AG08395 (cell line): ENCODE measurements at places on chromosomes 1 and 21.

DNA sequence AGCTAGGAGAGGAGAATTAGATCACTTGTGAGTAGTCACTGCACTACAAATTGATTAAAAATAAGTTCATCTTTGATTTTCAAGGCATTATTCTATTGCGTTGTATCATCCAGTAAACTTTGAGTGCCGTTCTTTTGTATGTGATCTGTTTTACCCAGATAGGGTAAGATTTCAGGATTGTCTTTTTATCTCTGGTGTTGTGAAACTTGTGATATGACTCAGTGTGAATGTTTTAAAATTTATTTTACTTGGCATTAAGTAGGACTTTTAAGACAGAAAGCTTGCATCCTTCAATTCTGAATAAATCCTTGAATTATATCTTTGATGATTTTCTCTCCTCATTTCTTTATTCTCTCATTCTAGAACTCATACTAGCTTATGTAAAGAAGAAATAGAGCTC lies 93.3 kb upstream of the ADAMTS5 start:
- no peak for DNase-seq

GRCh38 chr1:229466887-229467286 lies 33.0 kb upstream of the ACTA1 start:
- no peak for DNase-seq

- peak; percentile 82 for DNase-seq
Observed at GRCh38 chr1:118158924-118159323, 26.1 kb downstream of the SPAG17 start.

DNA sequence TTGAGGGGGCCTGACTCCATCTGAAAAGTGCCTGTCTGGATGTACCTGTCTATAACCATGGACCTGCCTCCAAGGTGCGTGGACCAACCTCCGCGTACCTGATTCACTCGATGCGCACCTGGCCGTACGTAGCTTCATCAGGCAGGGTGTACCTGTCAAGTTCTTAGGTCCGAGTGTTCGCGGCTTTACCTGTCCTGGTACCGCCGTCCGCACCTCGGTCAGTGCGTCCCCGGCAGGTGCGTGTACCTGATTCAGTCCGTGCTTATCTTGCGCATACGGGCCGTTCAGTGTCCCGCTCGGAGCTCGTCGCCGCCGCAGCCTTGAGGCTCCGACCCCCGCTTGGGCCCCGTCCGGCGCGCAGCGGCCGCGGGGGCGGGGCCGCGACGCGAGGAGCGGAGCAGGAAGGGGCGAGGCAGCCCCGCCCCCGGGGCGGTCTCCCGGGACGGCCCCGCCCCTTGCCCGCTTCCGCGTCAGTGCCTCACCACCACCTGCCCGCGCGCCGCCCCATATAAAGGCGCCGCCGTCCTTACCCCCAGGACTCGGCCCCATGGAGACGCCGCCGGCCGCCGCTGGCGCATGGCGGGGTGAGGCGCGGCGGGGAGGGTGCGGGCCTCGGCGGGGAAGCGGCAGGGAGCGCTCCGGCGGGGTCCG lies at the start of gene ZC3H12A:
Gene ZC3H12A (plus strand): TSS at position 535 of the 651 bp plus-strand sequence. CDS start 917 bp downstream, outside the sequence.
- peak; percentile 97 for DNase-seq

DNA sequence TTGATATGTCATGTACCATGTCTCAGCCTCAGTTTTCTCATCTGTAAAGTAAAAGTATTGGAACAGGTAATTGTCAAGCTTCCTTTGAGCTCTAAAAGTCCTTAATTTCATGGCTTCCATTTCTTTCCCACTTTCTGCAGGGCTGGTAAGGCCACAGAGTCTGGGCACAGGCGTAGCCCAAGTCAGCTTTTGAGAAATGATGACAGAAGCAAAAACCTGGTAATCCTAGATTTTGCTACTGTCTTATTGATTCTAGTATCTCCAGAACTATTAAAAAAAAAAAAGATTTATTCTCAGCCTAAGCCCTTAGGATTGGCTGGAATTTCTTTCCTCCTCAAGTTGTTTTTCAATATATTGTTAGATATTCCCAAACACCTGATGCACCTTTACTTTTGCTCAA lies 31.3 kb downstream of the PLXNA2 start:
- no peak for DNase-seq

DNA sequence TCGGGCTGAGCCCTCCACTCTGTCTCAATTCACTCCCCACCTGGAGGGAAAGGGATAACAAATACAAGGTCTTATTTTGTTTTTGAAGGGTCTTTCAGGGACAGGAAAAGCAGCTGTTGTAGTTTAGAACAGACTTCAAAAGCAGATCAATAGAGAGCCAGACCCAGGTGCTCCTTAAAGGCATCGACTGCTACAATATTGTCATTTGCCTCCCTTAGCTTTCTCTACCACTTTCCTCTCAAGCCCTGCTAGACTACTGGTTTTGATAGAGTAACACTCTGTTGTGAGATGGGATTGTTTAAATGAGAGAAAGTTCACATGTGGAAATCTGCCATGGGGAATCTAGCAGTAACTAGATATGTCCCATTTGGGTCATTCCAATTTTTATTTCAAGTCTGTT lies 24.0 kb downstream of the RGS7 start:
- DNase-seq, result no peak

DNA sequence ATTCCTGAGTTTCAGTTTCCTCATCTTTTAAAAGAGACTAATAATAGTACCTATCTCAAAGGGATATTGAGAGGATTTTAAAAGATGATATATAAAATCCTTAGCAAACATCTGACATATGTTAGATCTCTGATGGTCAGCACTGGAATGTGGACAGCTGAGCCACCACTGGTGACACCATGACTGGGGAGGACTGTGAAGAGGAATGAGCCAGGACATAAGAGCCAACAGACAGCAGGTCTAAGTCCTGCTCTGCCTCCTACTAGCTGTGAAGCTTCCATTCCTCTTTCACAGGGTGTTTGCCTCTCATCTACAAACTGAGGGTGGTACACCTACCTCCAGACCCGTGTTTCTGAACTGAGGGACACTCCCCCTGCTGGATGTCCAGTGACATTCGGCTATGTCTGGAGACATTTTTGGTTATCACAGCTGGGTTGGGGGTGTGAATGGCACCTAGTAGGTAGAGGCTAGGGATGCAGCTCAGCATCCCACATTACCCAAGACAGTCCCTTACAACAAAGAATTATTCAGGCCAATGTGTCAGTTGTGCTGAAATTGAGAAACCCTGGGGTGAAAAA lies 109.1 kb upstream of the OLIG2 start:
- no peak for DNase-seq

GRCh38 chr1:96634883-96635282 lies 86.7 kb upstream of the PTBP2 start:
- DNase-seq, result no peak

GRCh38 chr1:99370476-99370875 lies 106.2 kb downstream of the PLPPR4 start:
- DNase-seq, result no peak

DNA sequence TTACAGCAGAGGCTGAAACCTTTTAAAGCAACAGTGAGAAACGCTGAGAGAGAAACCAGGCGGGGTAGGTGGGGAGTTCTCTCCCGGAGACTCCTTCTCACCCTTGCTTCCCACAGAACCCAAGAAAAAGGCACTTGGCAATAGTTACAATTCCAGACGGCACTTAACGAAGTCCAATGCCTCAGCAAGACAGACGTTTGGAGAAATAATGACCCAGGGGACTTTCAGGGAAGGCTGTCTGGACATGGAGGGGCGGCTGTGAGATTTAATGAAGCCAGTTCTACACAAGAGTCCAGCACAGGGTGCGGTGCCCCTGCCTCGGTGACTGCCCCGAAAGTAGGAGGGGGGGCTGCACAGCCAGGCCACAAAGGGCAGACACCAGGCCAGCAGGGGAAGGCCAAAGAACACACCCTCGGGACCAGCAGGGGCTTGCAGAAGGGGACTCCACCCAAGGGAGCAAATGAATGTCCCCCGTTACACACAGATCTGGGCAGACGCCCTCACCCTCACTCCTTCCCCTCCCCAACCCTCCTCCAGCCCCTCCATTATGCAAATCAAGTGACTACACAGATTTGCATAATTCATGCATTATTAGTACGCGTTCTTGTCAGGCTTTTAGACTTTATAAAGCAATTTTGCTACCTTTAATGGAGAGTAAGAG lies 26.3 kb downstream of the KCNN3 start:
- no peak for DNase-seq

GRCh38 chr1:205983925-205984725 lies 19.1 kb downstream of the RAB7B start:
- DNase-seq, result peak; percentile 74

DNA sequence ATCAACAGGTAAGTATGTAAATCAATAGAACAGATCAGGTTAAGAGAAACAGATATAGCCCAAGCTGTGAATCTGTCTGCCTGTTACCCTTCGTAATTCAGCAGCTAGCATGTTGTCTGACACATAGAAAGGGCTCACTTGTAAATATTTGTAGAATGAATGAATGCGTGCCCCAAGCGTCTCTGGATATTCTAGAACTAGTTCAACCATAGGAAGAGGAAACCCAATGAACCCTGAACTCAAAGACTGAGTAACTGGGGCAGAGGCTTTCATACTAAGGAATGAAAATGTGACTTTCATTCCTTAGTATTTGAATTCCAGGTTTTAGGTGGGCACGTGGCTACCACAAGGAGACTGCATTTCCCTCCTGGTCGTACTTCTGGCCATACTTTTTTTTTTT lies 60.1 kb upstream of the SMYD2 start:
- DNase-seq, result no peak

DNA sequence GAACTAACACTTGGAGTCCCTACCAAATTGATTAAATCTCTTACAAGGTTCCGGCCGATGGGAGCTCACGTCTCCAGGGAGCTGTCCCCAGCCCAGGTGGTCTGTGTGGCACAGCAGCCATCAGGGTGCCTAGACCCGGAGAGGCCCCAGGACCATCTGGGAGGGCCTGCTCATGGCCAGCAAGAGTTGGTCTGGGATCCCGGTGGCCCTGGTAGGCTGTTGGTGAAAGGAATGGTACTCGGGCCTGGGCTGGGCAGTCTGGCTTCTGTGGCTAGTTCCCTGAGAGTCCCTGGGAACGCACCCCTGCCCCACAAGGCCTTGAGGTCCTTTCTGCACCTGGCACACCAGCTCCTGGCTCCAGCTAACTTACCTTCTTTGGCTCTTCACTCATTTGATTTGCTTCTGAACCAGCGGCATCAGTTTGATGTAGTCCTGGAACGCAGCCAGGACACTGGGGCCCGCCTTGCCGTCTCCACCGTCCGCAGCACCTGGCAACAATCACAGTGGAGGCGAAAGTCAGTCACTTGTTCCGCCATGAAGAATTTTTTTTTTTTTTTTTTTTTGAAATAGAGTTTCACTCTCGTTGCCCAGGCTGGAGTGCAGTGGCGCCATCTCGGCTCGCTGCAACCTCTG lies 62.5 kb downstream of the SCCPDH start:
- no peak for DNase-seq

DNA sequence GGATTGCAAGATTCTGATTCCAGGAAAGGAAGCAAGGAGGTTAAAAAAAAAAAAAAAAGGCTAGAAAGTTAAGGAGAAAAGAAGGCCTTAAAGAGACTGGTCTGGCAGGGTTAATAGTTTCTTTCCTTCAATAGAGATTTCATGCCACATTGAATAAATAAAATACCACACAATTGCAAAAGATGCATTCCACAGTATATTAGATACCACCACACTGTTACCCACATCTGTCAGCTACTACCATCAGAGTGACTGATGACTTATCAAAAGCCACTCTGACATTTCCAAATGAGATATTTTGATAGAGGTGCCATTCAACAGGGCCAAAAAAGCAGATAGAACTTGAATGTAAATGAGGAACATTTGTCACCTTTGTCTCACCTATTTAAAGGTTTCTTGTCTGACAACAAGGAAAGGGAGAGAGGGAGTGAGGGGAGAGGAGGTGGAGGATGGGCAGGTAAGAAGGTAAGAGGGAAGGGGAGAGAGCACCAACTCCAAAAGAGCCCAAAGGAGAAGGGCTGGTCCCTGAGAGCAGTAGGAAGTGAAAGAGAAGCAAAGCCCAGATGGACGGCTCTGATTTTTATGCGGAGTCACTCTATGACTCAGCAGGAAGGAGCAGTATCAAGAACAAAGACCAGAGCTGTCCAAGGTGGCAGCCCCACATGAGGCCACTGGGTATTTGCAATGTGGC lies 38.3 kb downstream of the LRRN2 start:
- peak; percentile 88 for DNase-seq

GRCh38 chr1:37868466-37868865 lies 9.1 kb upstream of the MTF1 start:
- DNase-seq, result no peak

- peak; percentile 47 for DNase-seq
Observed at GRCh38 chr1:201127755-201128455, 921 bp upstream of the ASCL5 start.

DNA sequence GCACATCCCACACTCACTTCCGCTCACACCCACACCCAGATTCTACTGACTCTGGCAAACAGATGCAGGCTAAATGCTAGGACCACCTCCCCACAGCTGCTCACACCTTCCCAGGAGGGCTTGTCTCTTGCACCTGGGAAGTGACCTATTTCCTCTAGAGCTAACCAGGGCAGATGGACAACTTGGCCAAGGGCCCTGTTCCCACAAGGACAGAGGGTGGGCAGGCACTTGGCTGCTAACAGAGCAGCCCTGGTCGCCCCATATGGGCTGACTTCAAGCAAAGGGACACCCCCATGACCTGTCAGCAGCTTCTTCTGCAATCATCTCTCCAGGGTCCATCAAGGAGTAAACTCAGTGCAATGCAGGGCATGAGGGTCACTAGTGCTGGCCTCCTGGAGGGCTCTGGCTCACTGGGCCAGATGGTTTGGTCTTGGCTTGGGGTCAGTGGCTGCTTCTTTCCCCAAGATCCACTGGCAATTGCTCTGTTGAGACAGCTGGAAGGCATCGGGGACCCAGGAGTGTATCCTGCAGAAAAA lies 641.5 kb downstream of the PLPP3 start:
- no peak for DNase-seq

- no peak for DNase-seq
Observed at GRCh38 chr1:147808025-147808424, 47.6 kb upstream of the GJA5 start.

DNA sequence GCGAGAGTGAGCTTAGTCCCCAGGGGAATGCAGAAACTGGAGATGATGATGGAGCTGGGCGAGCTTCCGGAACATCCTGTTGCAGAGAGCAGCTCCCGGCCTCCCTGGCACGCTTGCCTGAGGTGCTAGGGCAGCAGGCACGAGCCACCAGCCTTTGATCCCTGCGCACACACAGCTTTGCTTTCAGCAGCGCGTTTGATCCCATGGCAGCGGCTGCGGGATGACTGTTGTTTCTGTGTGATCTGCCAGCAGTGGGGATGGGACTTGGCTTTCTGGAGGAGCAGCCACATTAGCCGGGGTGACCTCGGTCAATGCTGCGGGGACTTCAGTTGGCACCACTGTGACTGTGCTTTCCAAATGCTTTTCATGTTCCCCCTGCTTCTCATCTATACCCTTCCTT lies 193.2 kb downstream of the KAZN start:
- DNase-seq, result no peak
